Cerebellum (tissue), 4 donors: ENCODE measurements at places on chromosomes 12 and 14. TPM values are rescaled to one million over a fixed set of nuclear protein-coding genes. Genes with fewer than 3 reads are reported as not detected.

RD3L gene
- total RNA-seq = not detected

OVCH1 gene
- 1.6 TPM for total RNA-seq

CFAP54 gene
- 21.2 TPM for total RNA-seq

MSI1 gene
- total RNA-seq = 16.4 TPM

CCDC177 gene
- 4.5 TPM for total RNA-seq

TAS2R42 gene
- total RNA-seq = not detected

PLEK2 gene
- total RNA-seq = 0.64 TPM

RTRAF gene
- total RNA-seq = 56.3 TPM

SLC7A8 gene
- total RNA-seq = 12.1 TPM

TAS2R13 gene
- total RNA-seq = 14.9 TPM

RPL10L gene
- not detected for total RNA-seq

SERPINA10 gene
- total RNA-seq = not detected

DNA sequence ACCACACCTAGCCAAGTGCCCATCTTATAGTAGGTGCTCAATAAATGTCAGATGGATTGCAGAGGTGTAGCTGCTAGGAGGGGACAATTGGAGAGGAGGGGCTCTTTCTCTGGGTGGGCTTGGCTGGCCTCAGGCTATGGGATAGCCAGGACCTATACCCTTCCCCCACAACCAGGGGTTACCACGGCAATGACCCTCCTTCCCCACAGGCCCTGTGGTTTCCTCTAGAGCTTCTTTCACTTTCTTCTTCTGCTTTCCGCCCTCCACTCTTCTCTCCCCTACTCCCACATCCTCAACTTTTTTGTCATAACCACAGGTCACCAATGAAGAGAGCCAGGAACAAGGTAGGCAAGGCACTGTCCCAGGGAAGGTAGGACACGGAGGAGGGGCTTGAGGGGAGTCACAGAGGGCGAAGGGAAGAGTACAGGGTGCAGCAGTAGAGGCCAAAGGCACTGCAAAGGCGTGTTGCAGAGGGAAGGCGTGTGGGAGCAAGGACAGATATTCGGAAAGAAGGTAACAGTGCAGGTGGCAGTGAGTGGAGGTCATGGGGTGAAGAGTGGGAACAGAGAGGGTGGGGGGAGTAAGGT is 1.9 kb upstream of the ITGB7 start:
- DNase-seq = no peak

GRCh38 chr14:65164068-65164824 is 61.9 kb upstream of the MAX start:
- peak; percentile 65 for DNase-seq

DNA sequence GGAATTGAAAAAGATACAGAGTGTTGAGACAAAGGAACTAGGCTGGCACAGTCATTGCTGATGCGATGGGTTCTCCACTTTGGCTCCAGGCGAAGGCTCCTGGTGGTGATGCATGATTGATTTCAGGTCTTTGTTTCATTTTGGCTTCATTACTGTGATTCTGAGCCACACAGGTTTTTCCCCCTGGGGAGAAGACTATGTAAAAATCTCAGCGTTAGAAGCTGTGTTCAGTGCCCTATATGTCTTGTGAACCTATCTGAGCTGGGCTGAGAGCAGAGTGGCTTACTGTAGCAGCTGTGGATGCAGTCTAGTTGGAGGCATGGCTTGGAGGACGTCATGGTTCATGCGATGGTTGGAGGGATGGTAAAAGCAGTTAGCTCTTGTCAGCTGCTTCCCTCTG is 54.0 kb downstream of the GPATCH2L start:
- DNase-seq = no peak

DNA sequence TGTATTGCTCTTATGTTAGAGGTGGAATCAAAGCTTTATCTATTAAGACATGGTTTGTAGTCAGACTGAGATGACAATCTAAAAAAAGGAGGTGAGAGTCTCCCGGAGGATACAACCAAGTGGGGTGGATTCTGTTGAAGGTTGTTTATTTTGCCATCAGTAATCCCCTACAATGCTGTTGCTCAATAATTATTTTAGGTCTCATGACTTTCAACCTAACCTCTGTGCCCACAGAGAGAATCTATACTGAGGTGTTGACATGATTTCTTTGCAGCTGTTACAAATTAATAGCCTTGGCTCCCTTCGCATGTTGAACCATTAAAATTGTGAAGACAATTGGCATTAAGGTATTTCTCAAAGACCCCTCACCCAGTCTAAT is 28.7 kb upstream of the FOS start:
- DNase-seq = no peak

- no peak for DNase-seq
Observed at GRCh38 chr12:88310666-88311065, 168.6 kb downstream of the TMTC3 start.

DNA sequence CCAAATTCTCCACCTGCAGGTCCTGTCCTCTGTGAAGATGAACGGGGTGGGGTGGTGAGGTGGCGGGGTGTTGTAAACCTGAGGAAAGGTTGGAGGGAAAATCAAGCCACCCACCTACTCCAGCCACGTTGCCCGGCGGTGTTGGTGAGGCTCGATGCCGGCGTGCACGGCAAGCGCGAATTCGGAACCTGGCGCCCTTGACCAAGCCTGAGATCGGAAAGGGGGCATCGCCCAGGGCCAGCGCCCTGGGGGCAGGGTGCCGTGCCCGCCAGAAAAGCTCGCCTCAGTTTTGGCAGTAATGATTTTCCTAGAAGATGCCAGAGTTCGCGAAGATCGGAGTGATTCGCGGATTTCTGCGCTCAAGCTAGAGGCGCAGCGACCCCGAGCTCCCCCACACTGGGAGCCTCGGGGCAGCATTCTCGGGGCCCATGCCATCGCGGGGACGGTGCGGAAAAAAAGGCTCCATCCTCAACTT is 817 bp downstream of the STXBP6 start:
- no peak for DNase-seq

DNA sequence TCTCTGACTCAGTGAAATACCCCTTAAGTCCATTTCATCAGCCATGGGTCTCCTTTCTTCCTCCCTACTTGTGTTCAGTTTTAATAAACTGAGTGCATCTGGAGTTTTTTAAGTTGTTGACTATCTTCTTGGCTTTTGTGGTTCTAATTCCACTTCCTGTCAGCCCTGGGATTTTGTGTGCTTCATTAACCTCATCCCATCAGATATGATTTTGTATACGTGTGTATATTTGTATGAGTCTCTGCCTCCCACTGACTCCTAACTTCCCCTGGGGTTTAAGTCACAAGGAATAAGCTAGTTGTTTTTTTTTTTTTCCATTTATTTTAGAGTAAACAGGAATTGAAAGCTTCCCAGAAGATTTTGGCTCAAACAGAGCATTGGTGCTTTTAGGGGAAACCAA is 62.7 kb downstream of the TTLL5 start:
- no peak for DNase-seq

- DNase-seq = no peak
Observed at GRCh38 chr12:75389061-75389460, 1.8 kb upstream of the GLIPR1L2 start.

GRCh38 chr12:19190292-19191031 is 60.9 kb downstream of the PLEKHA5 start:
- DNase-seq = peak; percentile 20

DNA sequence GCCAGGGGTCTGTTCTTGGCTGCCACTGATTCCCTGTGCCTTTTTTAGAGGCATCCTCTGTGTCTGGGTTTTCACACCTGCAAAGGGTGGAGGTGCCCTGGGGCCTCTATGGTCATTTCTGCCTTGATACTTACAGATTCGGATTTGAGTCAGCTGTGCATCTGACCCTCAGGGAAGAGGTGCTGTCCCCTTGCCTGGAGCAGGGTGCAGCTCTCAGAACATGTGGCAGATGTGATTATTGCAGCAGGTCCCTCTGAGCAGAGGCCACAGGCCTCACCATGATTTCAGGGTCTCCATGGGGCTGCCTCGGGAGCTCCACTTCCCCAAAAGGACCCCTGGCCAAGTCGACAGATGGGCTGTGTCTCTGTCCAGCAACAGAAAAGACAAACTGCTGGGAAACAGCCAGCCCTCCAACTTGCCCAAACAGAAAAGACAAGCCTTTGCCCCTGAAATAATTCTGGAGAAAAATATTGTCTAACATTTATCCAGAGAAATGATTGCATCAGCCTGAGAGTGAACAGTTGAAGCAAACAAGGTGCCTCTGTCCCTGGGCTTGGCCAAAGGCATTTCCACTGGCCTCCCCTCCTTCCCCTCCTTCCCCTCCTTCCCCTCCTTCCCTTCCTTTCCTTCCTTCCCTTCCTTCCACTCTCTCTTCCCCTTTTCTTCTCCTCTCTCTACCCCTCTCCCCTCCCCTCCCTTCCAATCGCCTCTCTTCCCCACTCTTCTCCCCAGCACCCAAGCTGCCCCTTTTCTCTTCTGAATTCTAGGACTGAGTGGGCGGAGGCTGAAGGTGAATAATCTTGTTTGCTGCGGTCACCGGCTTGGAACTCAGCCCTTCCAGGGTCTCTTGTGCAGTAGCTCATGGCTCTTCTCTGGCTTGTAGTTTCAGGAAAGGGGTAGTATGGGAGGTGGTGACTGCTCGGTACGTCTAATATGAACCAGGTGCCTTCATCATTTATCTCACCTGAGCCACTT is 676 bp downstream of the SERPINA3 start:
- peak; percentile 45 for DNase-seq

- no peak for DNase-seq
Observed at GRCh38 chr14:29339494-29340172, 573.0 kb downstream of the FOXG1 start.

GRCh38 chr12:62722971-62723680 is 211.8 kb downstream of the PPM1H start:
- no peak for DNase-seq

DNA sequence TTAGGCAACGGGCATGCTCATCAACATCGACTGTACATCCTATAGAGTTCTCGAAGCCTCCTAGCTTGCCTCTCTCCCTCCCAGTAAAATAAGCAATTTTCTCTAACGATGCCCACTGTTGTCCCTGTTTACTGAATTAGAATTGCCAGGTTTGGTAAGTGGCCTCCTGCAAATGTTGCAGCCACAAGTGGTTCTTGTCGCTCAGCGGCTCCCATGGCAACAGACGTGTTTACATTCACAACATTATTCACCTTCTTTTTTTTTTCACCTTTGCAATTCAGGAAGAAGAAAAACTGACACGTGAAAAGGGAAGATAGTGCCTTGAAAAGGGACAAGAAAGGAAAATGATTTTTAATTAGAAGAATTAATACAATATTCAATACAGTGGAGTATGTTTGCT is 100.9 kb upstream of the PKP2 start:
- DNase-seq = no peak

DNA sequence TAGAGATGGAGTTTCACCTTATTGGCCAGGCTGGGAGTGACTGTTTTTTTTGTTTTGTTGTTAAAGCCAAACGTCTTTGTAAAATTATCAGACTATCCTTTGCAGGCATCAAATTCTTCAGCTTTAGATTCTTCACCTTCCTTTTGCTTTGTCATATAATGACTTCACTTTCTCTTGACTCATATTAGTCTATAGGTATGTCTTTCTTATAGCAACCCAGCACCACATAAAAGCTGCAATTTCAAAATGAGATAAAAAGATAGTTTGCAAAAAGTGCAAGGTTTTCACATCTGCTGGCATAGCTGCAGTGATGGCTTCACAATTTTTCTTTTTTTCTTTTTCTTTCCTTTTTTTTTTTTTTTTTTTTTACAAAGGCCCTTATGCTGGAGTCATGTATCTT is 39.2 kb downstream of the COX16 start:
- no peak for DNase-seq

GRCh38 chr12:17060260-17060659 is 454.3 kb upstream of the LMO3 start:
- no peak for DNase-seq

- no peak for DNase-seq
Observed at GRCh38 chr14:42057111-42057510, 450.4 kb downstream of the LRFN5 start.

DNA sequence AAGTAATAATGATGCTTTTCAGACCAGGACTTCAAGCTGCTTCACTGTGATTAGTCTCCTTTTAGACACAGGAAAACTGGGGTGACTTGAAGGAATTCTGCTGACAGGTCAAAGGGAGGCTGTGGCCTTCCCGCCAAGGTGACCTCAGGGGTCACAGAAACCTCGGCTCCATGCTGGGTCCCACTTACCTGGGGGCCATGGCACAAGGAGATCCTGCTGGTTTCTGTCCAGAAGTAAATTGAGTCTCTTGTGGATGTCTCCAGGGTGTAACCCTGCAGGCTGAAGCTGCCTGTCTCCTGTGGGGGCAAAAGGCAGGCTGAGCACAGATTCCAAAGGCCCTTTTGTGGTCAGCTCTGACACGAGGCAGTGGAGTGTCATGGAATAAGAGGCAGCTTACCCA is 138.7 kb upstream of the MED13L start:
- no peak for DNase-seq

DNA sequence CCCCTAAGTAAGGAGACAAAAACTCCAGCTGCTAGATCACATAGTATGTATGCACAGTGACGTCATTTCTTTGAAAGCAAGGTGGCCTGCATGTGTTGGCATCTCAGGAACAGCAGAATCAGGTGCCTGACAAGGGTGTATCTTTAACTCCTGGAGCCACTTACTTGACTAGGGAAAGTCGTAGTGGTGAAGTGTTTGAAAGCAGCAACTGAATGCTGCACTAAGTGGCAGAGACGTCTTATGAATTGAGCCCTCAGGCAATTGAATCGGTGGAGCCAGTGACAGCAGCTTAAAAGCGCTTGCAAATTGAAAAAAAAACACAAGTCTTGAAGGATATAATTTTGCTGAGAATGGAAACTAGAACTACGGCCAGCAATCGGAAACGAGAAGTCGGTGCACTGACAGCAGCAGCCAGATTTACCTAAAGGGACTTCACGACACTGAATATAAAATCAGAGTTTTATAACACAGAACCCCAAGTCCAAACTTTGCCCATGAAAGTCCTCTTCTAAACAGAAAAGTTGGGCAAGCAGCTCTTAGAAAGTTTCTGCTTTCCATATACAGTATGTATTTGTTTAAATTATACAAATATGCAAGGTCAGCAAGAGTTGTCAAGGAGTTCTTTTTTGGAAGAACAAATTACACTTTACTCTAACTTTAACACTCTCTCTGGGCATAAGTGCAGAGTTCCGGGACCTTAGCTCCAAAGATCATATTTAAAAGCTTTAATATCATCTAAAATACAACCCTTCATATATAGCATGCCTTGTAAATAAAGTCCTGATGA is 1.1 kb downstream of the IGF1 start:
- no peak for DNase-seq

DNA sequence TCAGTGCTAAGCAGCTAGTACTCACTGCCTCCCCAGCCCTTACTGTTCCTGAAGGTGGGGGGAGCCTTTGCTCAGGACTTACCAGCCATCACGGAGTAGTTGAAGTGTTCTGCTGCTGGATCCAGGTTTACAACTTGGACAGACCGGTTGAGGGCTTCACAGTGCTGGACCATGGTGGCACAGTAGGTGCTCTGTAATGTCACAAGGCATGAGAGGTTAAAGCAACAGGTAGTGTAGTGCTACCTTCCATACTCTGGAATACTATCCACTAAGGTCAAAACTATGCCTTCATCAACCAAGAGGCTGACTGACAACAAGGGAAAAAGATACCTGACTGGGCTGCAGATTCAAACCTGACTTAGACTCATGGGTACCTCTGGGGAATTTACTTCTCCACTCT is 3.0 kb downstream of the GPN3 start:
- no peak for DNase-seq

- peak; percentile 40 for DNase-seq
Observed at GRCh38 chr12:115998119-115998633, 279.3 kb downstream of the MED13L start.

- DNase-seq = no peak
Observed at GRCh38 chr14:68328509-68328908, 464.4 kb downstream of the ZFP36L1 start.
